K562 (cell line): ENCODE measurements at places on chromosomes 12 and 14.

- H3K27me3 ChIP-seq = peaks cover 4% of the 10 kb centered on the region; the same call in 1 of the 2 replicates
- no peaks in the 10 kb centered on the region for H3K36me3 ChIP-seq
- H3K4me1 ChIP-seq = no peaks in the 10 kb centered on the region
- DNase-seq = no peak
Observed at GRCh38 chr14:69980457-69981425, 101.5 kb downstream of the SMOC1 start.

- peak overlapping the region; percentile 56 for H3K4me3 ChIP-seq
- no peaks in the 10 kb centered on the region for H3K36me3 ChIP-seq
- H3K27me3 ChIP-seq = no peaks in the 10 kb centered on the region
- peaks cover 21% of the 10 kb centered on the region; the same call in 2 of the 3 replicates for H3K4me1 ChIP-seq
- H3K27ac ChIP-seq = peak overlapping the region; percentile 48; the same call in 1 of the 3 replicates
Observed at GRCh38 chr12:570921-571794, 92.1 kb downstream of the NINJ2 start.

DNA sequence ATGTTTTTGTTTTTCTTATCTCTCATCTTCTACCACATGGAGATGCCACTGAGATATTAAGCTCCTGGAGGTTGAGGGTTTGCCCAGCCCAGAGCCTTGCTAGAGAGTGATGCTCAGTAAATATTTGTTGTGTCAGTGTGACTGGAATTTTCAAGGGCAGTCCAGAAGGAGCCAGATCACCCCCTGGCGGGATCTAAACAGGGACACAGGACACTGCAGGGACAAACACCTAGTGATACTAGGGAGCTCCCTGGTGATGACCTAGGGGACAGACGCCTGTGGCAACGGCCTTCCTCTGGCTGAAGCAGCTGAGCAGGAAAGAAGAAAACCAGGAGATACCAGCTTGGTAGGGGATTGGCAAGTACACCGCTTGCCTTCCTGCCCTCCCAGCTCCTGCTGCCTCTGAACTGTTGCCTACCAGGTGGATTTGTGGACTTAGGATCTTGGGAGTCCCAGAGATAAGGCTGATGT is 714.4 kb upstream of the TBX3 start:
- no peak for DNase-seq
- H3K27ac ChIP-seq = no peak overlapping the region
- H3K27me3 ChIP-seq = no peaks in the 10 kb centered on the region
- no peaks in the 10 kb centered on the region for H3K36me3 ChIP-seq

GRCh38 chr12:53098354-53098981 is 1.0 kb downstream of the IGFBP6 start:
- H3K4me3 ChIP-seq = peak overlapping the region; percentile 44
- no peaks in the 10 kb centered on the region for H3K36me3 ChIP-seq
- DNase-seq = peak; percentile 59

GRCh38 chr12:3381059-3382047 is 109.7 kb upstream of the PRMT8 start:
- H3K27ac ChIP-seq = no peak overlapping the region
- H3K36me3 ChIP-seq = no peaks in the 10 kb centered on the region
- H3K27me3 ChIP-seq = no peaks in the 10 kb centered on the region
- no peaks in the 10 kb centered on the region for H3K4me1 ChIP-seq
- no peak overlapping the region for H3K4me3 ChIP-seq

DNA sequence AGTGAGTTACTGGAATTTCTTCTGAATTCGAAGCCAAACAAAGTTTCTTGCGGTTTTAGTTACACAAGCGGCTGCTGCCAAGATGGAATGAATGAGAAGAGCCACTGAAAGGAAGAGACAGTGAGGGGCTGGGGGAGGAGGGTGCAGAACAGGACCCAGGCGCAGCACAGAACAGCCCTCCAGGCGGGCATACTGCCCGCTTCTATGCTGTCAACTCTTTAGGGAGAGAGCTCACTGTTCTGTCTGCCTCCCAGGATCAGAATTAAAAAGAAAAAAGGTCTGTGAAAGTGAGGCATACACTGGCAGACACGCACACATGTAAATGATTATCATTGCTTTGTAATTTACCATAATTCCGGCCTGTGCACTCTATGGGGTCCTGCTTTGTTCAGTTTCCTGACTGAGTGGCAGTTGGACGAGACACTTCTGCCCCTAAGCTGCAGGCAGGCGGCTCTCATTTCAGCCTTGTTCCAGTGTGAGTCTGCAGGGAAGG is 231.6 kb downstream of the CACNA1C start:
- peaks cover 33% of the 10 kb centered on the region for H3K27me3 ChIP-seq
- H3K4me3 ChIP-seq = no peak overlapping the region

- peaks cover 16% of the 10 kb centered on the region; the same call in 2 of the 3 replicates for H3K4me1 ChIP-seq
- H3K4me3 ChIP-seq = no peak overlapping the region
- DNase-seq = no peak
- no peak overlapping the region for H3K27ac ChIP-seq
- H3K36me3 ChIP-seq = peaks cover 42% of the 10 kb centered on the region
Observed at GRCh38 chr12:55724940-55725309, 3.9 kb downstream of the CD63 start.

- no peaks in the 10 kb centered on the region; the same call in 2 of the 3 replicates for H3K27me3 ChIP-seq
- DNase-seq = no peak
- H3K36me3 ChIP-seq = no peaks in the 10 kb centered on the region
- H3K4me1 ChIP-seq = no peaks in the 10 kb centered on the region
- H3K27ac ChIP-seq = no peak overlapping the region
Observed at GRCh38 chr12:72111706-72112105, 160.5 kb upstream of the TRHDE start.

DNA sequence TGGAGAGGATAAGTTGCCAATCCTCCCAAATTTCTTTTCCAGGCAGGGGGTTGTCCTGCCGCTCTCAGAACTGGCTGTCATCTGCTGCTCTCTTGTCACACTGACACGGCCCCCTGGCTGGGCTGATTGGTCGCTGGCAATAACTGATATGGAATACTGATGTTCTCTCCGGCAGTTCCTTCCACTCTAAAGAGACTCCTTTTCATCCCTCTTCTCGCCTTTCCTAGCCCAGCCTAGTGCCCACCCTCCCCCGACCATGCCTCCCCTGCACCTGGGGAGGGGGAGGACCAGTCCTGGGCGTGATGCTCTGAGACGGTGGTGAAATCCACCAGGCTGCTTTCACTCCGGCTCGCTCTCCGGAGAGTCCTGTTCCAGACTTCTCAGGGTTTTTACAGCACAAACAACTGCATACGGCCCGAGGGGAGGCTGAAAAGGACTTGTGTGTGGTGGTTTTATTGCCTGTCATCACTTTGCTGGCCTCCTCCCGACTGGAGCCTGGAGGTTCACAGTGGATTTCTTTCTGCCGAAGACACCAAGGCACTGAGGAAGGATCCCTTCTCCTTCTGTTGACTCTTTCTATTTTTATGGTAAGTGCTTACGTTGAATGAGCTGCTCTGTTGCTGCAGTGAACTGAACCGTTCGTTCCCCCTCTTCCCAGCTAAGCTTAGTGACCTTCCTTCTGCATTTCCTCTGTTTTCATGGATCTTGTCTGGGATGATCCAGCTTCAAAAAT is at the start of gene ANO4:
TSS of gene ANO4 (plus strand) at position 336 of the 733 bp plus-strand sequence. CDS start 107,010 bp downstream, outside the sequence.
- no peak within 1 kb of the TSS for H3K4me3 ChIP-seq
- no peak within 1 kb of the TSS for H3K27ac ChIP-seq
- no peaks in the 10 kb centered on the region for H3K36me3 ChIP-seq
- H3K27me3 ChIP-seq = no peaks in the 10 kb centered on the region
- DNase-seq = no peak

- H3K4me3 ChIP-seq = no peak overlapping the region
- H3K36me3 ChIP-seq = no peaks in the 10 kb centered on the region
- no peak overlapping the region for H3K27ac ChIP-seq
- DNase-seq = no peak
- no peaks in the 10 kb centered on the region for H3K4me1 ChIP-seq
Observed at GRCh38 chr14:73393375-73393774, 65.0 kb downstream of the NUMB start.

DNA sequence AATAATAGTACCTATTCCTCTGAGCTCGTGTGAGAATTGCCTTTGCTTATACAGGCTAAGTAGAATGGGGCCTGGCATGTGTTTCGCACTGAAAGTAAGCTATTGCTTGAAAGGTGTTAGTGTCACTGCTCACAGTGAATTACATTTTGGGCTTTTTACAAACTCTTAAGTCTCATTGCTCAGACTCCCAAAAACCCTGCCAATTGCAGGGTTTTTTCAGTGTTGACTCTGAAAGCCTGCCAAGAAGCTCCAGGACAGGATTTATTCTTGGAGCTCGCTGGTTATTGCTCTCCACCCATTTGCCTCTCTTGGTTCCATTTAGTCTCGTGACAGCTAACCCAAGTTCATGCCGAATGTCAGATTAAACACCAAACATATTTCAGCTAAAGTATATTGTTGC is 39.8 kb downstream of the NOPCHAP1 start:
- no peaks in the 10 kb centered on the region for H3K4me1 ChIP-seq
- H3K36me3 ChIP-seq = no peaks in the 10 kb centered on the region; the same call in 1 of the 3 replicates
- no peaks in the 10 kb centered on the region for H3K27me3 ChIP-seq
- no peak for DNase-seq
- no peak overlapping the region for H3K4me3 ChIP-seq

DNA sequence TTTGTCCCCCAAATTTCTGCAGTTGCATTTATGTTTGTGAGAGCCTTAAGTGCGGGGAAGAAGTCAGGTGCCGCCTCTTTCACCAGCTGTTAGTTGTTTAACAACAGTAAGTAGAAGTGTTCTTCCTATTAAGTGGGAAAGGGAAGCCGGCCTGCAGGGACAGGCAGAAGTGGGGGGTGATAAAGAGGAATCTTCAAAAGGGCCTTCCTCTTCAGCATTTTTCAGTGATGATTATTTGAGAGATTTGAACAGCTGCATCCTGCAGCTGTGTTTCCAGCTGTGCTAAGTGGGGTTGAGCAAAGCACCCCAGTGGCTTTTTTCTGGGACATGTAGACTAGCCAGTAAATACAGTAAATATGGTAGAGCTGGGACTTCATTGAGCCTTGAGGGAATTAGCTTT is 32.1 kb upstream of the SLC38A1 start:
- H3K27ac ChIP-seq = no peak overlapping the region
- H3K4me1 ChIP-seq = no peaks in the 10 kb centered on the region
- no peaks in the 10 kb centered on the region; the same call in 2 of the 3 replicates for H3K27me3 ChIP-seq

DNA sequence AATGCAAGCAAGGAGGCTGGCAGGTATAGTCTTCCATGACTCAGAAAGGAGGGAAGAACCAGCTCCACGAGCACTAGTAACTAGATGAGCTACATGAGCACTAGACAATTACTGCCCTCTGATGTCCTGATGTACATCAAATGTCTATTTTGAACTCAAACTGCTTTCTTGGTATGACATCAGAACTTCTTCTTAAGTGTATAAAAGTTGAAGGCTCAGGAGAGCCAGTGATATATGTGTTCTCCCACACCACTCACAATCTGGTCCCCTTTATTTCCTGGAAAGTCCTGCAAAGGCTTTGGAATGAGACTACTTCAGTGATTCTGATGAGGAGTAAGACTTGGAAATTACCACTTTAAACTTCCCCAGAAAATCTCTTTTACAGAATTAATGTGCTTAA is 18.5 kb upstream of the DHRS7 start:
- no peaks in the 10 kb centered on the region for H3K4me1 ChIP-seq
- H3K36me3 ChIP-seq = no peaks in the 10 kb centered on the region
- H3K27me3 ChIP-seq = peaks cover 3% of the 10 kb centered on the region; the same call in 1 of the 3 replicates
- no peak overlapping the region for H3K27ac ChIP-seq
- H3K4me3 ChIP-seq = no peak overlapping the region
- DNase-seq = no peak

DNA sequence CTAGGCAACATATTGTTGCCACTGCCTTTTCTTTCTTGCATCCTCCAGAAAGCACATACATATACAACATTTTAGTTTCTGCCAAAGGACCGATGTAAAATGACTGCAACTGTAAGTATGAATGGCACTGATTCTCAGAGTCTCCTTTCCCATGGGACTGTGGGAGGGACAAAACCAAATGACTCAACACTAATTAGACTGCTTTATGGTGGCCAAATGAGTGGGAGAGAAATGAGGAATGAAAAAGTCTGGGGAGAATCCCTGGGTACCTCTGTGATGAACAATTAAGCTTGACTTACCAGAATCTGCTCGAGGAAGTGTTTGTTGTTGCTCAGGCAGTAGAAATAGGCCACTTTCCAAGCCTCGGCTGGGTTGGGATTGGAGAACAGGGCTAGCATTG is 10.1 kb downstream of the ZFYVE26 start:
- no peak overlapping the region for H3K4me3 ChIP-seq
- H3K27ac ChIP-seq = no peak overlapping the region
- H3K27me3 ChIP-seq = no peaks in the 10 kb centered on the region
- no peaks in the 10 kb centered on the region for H3K4me1 ChIP-seq

GRCh38 chr12:132439333-132439904 is 50.5 kb upstream of the FBRSL1 start:
- peaks cover 31% of the 10 kb centered on the region for H3K4me1 ChIP-seq
- H3K4me3 ChIP-seq = no peak overlapping the region
- H3K27ac ChIP-seq = no peak overlapping the region
- DNase-seq = no peak
- peaks cover 28% of the 10 kb centered on the region for H3K27me3 ChIP-seq

DNA sequence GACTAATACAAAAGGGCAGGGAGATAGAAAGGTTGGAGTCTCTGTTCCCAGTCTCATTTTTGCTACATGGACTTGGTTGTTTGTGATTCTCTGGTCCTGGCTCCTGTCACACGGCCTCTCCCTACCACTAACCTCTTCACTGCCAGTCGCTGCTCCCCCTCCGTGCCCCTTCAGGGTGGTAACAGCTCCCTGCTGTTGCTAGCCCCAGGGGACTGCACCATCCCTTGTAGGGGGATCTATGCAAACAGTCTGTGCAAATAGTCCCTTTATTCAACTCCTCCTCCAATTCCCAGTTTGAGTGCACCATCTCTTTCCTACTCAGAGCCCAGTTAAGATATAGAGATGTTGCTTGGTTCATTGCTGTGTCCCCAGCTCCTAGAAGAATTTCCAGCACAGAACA is 51.1 kb downstream of the CCDC60 start:
- no peaks in the 10 kb centered on the region for H3K4me1 ChIP-seq
- no peak for DNase-seq
- H3K4me3 ChIP-seq = no peak overlapping the region
- no peaks in the 10 kb centered on the region for H3K27me3 ChIP-seq
